Stimulated activated CD8-positive, alpha-beta memory T cell treated with anti-CD3 and anti-CD28 coated beads, Interleukin-4, amount 100 ng/mL, for 1 hour (primary cell): ENCODE measurements at places on chromosomes 12 and 14.

- no peak for DNase-seq
These were observed 22.9 kb upstream of the AKAP5 start for GRCh38 chr14:64442300-64442988.

GRCh38 chr14:101233391-101233790 is 327.9 kb upstream of the DIO3 start:
- DNase-seq: no peak

- no peak for DNase-seq
These were observed 46.2 kb upstream of the MAP3K9 start for GRCh38 chr14:70855486-70855885.

- no peak for DNase-seq
These were observed 12.8 kb downstream of the PSMA6 start for GRCh38 chr14:35304812-35305462.

GRCh38 chr14:105108516-105108864 is 43.3 kb upstream of the GPR132 start:
- DNase-seq: no peak

DNA sequence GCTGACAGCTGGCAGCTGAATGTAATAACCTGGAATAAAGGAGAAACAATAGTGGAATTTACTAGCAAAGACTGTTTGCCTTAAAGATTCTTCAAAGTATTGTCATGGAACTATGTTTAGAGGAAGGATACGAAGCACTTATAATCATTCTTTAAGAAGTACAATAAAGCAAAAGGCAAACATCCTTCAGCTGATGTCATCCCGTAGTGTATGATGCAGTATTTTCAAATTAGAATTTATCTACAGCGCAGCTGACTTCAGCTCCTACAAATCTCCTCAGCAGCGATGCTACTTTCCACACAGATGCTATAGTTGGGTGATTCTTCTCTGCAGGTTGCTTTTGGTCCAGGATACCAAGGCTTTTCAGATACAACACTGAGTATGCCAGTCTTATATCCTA is 31.5 kb downstream of the CLEC1A start:
- DNase-seq: no peak
